Right lung (tissue), 10 donors: ENCODE measurements at places on chromosomes 5 and 9.

DNA sequence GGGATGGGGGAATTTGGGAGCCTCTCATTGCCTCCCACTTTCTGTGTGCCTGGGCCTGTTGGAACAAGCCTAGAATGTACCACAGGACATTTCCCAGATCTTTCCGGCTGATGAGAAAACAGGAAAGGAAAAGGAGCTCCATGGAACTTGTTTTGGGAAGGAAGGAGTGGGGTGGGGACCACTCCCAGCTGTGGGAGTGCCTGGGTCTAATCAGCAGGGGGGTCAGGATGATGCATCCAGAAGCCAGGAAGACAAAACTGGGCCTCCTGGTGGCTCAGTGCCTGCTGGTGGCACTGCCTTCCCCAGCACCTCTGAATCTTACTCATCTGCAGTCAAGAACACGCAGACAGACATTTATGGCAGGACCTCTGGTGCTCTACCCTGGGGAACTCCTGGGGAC, 2.8 kb downstream of the SMIM33 start:
- no peak for DNase-seq

- DNase-seq, result no peak
Measured at GRCh38 chr9:89994988-89995613, 390.3 kb downstream of the GADD45G start.

DNA sequence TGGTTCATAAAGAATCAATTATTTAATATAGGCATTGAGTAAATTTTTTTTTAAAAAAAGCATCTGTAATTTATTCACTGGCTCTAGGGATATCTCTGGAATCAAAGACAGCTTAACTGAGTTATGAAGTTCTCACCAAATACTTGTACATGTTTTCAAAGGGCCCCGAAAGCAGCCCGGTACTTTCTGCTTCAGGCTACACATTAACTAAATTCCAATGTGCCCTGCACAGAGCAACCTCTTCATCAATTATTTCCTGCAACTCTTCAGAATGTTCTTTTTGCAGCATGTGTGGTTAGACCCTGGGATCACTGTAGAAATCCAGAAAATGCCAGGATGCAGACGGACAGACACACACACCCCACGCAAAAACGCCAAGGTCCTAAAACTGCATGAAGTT, 209.0 kb downstream of the EFNA5 start:
- DNase-seq, result no peak

DNA sequence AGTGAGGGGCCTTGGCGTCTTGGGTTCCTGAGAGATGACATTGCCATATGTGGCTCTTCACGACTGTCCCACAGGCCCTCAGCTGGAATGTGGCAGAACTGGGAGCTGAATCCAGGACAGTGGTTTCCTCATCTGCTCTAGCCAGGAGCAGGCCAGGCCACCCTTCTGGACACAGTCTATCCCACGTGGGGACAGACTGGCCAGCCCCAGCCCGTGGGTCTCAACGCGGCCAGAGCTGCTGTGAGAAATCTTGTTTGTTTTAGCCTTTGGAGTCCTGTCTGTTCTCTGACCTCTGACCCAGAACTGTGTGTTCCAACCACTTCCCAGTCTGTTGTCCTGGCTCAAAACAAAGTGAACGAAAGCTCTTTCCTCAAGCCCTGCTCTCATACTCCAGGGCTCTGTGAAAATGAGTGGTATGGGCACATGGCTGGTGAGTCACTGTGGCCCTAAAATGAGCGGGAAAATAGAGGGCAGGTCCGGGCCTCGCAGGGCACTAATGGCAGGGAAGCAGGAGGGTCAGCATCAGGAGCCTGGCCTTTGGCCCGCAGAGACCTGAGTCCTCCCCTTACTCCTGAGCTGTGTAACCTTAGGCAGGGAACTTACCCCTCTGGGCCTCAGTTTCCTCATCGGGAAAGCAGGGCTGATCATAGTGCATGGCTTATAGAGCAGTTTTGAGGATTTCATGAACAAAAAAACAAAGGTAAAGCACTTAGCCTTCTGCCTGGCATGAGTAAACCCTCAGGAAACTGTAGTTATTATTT, 34.8 kb upstream of the GLRX start:
- no peak for DNase-seq

DNA sequence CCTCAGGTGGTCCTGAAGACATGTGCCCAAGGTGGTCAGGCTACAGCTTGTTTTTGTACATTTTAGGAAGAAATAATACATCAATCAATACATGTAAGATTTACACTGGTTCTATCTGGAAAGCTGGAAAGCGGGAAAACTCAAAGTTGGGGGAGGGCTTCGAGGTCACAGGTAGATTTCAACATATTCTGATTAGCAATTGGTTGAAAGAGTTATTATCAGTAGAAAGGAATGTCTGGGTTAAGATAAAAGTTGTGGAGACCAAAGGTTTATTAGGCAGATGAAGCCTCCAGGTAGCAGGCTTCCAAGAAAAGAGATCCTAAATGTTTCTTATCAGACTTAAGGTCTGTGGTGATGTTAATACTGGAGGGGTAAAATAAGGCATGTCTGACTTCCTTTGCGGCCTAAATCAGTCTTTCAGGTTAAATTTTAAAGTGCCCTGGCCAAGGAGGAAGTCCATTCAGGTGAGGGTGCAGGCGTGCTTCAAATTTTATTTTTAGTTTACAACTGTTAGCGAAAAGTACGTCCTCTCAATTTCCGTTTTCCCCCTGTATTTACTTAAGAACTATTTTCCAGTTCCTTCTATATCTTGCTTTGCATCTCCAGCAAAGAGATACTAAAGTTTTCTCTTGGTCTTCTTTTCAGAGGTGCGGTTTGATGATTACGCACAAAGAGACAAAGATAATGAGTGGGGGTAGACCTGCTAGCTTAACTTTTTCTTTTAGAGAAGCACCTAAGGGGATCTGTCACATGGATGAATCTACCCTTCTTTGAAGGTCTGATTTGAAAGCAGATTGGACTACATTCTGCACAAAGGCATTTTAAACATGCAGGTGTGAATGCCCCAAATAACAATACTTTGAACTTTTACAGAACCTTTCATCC, 578.6 kb downstream of the RAB3C start:
- no peak for DNase-seq

DNA sequence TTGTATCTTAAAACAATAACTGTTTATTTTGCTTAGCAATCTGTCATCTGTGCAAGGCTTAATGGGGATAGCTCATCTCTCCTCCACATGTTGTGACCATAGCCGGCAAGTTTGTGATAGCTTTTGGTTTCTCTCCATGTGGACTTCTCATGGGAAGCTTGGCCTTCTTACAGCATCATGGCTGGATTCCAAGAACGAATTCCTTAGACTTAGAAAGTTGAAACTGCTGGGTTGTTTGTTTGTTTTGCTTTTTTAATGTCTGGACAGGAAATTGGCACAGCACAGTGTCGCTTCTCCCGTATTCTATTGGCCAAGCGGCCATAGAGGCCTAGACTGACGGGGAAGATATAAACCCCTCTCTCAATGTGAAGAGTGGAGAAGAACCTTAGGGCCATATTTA, 61.0 kb upstream of the PRDM9 start:
- peak; percentile 78 for DNase-seq

DNA sequence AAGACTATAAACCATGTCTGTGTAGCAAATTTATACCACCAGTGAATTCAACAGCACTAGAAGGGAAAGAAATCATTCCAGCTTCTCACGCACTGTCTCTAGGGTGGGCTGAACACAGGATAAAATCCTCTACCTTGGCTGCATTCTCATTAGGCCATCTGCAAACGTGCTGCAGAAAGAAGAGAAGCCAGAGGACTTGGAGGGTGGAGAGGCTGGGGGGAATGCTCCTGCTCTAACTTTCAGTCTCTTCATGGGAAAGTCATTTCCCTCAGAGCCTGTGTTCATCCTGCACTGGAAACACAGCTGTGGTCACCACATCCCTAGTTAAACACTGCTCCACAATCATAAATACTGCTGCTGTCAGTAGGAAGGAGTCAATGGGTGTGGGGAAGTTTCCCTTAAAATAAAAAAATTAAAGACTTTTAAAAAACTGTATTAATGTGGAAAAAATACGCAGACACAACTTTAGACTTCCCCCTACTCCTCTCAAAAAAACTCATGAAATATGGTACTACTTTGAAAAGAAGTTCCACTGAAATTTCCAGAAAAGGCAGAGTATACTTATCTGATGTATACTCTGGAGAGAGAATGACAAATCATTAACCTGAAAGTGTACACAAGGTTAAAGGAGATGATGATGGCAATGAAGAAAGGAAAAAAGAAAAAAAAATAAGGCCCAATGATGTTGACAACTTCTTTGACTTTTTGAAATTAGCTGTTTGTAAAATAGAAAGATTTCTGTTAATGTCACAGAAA, 46.8 kb downstream of the LHFPL2 start:
- DNase-seq, result no peak

DNA sequence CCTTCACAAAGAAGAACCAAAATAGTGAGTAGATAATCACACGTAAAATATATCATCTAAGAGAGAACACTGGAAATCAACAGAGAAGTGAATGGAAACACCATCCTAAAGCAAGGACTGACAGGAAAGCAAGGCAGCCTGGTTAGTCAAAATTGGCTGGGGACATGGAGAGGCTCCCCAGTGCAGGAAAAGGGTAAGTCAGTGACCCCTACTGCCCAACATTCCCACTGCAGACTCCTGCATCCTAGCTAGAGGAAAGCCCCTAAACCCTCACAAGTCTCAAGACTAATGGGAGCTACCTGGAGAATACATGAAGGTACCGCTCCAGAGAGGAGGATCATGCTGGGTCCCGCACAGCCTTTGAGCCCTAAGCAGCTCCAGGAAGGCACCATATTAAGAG, 60.1 kb downstream of the ZDHHC21 start:
- no peak for DNase-seq

GRCh38 chr5:172858511-172858989, 24.5 kb downstream of the ERGIC1 start:
- no peak for DNase-seq

DNA sequence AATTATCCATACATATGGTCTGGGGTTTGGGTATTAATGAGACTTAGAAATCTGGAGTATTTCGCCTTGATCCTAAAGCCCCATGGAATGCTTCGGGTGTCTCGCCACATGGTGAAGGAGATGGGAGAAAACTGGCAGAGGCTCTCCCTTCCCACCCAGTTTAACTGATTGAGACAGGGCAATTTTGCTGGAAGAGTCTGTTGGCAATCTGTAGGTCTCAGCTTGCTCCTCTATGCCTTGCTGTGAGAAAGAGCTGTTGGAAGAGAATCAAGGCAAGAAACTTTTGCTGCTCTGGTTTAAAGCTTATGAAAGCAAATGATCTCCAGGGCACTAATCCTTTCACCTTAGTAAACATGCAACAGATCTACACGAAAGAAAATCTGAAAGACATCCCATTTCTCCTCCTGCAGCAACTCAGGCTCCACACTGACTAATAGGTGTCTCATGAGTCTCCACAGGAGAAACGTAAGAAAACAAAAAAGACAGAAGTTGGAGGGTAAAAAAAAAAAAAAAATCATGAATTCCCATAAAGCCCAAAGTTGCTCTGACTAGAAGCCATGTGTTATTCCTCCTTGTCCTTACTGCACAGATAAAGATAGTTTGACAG, 369.9 kb downstream of the EFNA5 start:
- DNase-seq, result no peak

GRCh38 chr5:157197086-157197485, 16.4 kb downstream of the ITK start:
- no peak for DNase-seq

DNA sequence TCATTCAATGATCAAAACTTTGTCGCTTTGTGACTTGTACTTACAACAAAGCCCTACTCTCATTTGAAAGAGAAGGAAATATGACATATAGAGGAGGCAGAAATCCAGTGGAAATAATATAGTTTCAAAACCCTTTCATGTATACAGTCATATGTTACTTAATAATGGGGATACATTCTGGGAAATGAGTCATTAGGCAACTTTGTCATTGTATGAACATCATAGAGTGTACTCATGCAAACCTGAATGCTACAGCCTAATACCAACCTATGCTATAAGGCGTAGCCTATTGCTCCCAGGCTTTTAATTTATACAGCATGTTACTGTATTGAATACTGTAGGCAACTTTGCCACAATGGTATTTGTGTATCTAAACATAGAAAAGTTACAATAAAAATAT, 69.0 kb upstream of the SMC2 start:
- no peak for DNase-seq

- DNase-seq, result no peak
Measured at GRCh38 chr9:14730461-14730898, 7.9 kb upstream of the CER1 start.

DNA sequence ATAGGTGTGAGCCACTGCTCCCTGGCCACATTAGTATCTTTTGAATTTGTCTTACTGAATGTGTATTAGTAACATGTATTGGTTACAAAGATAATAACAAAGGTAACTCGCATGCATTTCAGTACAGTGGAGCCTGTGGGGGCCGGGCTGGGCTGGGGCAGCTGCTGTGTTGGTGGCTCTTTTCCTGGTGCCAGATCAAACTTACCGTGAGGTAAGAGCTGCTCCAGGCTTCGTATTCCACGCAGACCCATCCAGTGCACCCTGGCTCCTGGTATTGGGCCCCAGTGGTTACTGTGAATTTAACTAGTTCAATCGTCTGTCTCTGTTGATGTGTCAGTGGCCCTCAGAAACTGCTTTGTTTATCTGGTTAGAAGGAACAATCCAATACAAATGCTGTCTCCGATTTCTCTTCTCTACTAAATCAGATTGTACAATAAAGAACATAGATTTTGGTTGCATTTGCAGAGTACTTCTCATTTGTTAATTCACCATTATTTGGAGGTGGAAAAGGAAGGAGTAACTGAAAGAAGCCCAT, 15.6 kb downstream of the PRRC2B start:
- no peak for DNase-seq

DNA sequence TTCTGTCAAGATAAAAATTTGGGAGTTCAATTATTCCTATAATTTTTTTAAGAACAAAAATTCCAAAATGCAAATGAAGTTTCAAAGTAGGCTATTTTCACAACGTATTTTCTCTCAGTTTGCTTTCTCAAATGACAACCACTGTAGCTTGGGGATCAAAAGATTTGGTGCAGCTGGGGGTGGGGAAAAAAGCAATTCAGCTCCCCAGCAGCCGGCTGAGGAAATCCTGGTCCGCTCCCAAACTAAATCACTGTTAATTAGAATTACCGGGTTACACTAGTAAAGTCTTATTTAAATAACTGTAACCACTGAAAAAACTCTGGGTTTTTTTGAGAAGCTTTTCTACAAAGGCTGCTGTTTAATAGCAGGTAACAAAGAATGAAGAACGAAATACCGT, 5.7 kb downstream of the NR6A1 start:
- DNase-seq, result no peak

DNA sequence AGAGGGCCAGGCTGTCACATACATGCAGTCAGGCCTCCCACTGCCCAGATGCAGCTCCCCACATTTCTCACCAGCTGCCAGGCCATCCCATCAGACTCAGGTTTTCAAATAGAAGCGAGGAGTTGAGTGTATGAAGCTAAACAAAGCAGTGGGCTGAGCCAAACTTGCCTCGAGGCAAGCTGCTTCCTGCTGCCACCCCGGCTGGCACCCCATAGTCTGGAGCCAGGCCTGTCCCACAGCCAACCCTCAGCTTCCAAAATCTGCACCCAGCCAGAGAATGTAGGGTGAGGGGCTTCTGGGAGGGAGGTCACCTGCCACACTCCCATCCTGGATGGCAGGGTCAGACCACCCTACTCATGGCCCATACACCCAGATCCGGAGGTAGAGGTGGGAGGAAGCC, 22.3 kb upstream of the ALDH1B1 start:
- DNase-seq, result no peak
